ENCODE measurements at places on chromosomes 3 and 15.

GRCh38 chr15:28129231-28129848 is 30.2 kb upstream of the OCA2 start:
- DNase-seq: no peak

DNA sequence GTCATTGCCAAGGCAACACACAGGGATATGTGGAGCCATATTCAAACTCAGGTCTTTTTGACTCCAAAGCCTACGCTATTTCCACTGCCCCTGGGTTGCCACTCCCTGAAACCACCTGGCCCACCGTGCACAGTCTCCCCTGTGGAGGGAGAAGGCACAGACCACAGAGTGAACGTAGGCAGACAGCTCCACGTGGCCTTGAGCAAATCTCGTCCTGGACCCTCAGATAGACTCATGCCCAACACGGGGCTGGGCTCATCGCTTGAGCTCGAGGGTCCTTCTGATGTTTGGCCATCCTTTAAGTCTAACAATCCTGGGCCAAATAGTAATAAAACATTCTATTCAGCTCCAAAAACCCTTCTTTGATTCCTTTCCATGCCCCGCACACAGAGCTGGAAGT is 72.0 kb downstream of the CPN2 start:
- DNase-seq: no peak

- no peak for DNase-seq
Observed at GRCh38 chr3:14521611-14522010, 18.5 kb downstream of the GRIP2 start.

GRCh38 chr3:170632780-170633179 is 46.9 kb upstream of the SLC7A14 start:
- DNase-seq: peak; percentile 83

DNA sequence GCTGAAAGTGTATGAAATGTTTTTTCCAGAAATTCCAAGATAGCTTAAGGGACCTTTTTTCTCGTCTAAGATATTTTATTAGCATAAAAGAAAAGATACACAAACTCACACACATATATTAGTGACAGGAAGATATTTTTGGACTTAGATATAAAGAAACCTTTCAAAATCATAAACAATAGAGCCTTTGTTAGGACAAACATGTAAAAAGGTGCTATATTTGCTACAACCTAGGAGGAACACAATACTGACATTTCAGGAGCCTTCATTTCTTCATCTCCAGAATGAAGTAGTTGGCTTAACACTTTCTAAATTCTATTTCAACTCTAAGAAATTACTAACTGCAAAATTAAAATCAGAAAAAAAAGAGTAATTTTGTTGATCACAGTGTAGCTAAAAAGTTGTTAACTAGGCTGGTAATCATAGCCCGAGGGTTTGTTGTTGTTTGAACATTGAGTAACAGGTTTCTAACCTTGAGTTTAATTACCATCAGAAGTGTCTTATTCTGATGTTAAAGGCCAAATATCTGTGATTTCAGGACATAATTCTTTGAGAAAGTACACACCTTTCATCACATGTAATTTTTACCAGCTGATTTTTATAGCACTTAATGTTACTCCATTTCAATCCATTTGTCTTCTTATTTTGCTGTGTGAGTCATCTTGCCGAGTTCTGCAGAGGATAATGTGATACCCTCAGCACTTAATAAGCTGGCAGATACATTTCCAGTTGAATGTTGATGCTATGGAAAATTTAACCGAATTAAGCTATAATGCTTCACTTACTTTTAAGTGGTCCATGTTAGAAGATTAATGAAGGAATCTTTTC is 97.3 kb downstream of the MBNL1 start:
- DNase-seq: no peak

- no peak for DNase-seq
Observed at GRCh38 chr3:167913219-167913835, 177.8 kb downstream of the SERPINI1 start.

Measured in GM06990 (cell line).